A549 treated with Mapracorat at 1 μM for 4 hours (cell line): ENCODE measurements at places on chromosomes 5 and 9. TPM values are rescaled to one million over a fixed set of nuclear protein-coding genes. Genes with fewer than 3 reads are reported as not detected.

The MCC gene
- total RNA-seq, result 0.14 to 0.33 TPM (median 0.24 TPM) in 5 replicates

The PHF24 gene
- total RNA-seq, result 0.07 to 0.42 TPM (median 0.24 TPM) in 5 replicates

The SHISAL2B gene
- total RNA-seq, result not detected in 5 replicates

The CDH6 gene
- 0.04 to 0.09 TPM (median 0.06 TPM) in 5 replicates for total RNA-seq

The RGS14 gene
- 3.6 to 6.4 TPM (median 4.8 TPM) in 5 replicates for total RNA-seq
